ENCODE measurements at places on chromosomes 1 and 21.

DNA sequence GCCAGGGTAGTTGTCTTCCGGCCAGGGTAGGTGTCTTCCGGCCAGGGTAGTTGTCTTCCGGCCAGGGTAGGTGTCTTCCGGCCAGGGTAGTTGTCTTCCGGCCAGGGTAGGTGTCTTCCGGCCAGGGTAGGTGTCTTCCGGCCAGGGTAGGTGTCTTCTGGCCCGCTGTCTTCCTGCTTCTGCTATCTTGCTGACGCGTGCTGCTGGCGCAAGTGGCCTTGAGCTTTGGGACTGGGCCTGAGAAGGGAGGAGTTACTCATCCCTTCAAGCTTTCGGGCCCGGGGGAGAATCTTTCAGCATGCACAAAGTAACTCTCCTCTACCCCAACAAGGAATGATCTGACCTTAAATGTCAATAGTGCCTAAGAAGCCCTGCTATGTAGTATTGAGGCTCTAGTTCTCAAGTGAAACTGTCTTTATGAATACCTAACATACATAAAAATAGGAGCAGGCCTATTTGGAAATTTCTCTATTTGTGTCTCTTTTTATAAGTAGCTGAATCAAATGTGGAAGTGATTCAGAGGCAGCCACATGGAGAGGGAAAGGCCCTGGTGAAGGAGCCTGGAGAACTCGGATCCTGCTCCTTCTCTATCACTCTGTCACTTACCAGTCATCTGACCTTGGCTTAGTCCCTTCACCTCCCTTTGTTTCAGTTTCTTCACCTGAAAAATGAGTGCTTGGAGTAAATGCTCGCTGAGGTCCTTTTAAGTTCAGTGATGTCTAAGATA, 65.6 kb downstream of the RGL1 start:
- no peak for DNase-seq

DNA sequence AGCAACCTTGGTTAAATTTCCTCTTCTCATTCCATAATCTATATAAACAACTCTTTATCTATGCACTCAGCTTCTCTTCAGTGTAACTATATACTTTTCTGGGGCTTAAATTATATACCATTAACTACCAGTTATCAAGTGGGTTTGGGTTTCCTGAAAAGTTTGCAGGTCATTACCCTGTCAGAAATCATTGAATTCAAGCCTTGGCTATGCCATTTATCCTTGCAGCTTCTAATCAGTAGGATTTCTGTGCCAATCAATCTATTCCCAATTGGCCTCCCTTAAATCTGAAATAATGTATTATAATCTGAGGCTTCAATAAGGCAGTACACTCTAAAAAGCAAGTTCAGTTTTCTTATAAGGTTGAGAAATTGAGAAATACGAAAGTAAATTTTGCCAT, 466.5 kb downstream of the NCAM2 start:
- no peak for DNase-seq

DNA sequence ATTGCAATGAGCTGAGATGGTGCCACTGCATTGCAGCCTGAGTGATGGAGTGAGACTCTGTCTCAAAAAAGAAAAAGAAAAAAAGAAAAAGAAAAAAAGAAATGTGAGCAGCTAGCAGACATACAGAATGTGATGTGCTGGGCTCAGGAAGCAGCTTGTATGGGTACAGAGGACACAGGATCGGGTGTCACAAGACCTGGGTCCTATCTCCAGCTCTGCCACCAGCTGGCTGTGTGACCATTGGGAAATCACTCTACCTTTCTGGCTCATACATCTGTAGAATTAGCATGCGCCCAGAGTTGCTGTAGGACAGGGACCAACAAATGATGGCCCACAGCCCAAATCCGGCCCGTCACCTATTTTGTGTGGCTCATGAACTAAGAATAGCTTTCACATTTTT, 3.3 kb upstream of the PLA2G2C start:
- DNase-seq, result no peak

DNA sequence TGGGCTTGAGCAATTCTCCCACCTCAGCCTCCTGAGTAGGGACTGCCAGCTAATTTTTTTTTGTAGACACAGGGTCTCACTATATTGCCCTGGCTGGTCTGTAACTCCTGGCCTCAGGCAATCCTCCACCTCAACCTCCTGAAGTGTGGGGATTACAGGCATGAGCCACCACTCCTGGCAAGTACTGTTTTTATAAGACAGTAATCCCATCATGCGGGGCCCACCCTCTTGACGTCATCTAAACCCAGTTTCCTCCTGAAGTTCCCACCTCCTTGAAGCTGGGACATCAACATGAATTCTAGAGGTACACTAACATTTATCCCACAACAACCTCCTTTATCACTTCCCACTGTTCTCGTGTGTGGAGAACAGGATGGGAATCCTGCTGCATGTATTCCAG, 104.7 kb downstream of the SPATA46 start:
- DNase-seq, result no peak

GRCh38 chr1:2198571-2198970, 4.0 kb upstream of the FAAP20 start:
- no peak for DNase-seq

- no peak for DNase-seq
Observed at GRCh38 chr1:211497489-211498045, 5.6 kb upstream of the RD3 start.

All from 8988T (cell line).